ENCODE measurements at places on chromosomes 7 and 10.

- no peak for DNase-seq
Observed at GRCh38 chr7:36777062-36777461, 52.8 kb upstream of the AOAH start.

DNA sequence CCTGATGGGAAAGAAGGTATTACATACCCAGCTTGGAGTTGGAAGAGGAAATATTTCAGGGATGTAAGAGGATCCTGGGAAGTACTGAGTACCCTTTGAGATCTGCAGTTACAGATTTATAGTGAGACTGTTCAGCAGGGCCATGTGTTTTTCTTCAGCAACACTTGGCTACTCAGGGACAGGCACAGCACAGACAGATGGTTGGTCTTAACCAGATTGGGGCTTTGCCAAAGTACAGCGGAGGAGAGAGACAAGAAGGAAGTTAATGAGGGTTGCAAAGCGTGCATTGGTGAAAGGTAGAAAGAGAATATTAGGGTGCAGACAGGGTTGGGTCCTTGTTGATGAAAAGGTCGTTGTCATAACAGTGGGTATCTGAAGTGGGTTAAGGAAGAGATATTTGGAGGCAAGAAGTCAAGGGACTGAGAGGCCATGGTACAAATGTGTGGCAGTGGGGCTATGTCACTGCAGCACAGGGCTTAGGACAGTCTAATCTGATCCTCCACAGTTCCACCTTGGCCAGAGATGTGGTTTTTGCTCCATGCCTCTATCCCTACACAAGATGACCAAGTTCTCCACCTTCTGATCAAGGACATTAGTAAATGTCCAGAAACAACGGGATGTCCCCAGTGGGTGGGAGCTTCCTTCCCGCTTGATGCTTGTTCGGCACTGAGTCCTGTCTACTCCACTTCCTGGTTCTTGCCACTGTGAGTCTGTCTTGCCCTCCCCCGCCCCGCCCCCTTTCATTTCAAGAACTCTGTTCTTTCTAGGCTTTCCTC lies 18.9 kb upstream of the DNAJC1 start:
- DNase-seq: no peak

GRCh38 chr10:123869020-123869414 lies 22.6 kb downstream of the CPXM2 start:
- DNase-seq: no peak

DNA sequence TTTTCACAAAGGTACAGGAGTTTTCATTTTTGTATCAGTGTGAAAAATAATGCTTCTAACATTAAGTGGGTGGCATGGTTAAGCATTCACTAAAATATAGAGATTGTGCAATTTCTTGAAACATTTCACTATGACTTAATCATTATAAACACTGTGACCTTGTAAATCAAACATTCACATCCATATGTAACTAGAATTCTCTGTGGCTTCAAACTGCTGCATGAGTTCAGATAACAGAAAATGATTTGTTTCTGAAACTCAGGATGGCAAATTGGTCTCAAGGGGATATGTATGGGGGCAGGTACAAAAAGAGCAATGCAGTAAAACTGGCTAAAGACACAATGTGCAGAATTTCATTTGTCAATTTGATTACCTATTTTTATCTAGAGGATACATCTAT lies 3.8 kb downstream of the FAM133B start:
- DNase-seq: no peak

- no peak for DNase-seq
Observed at GRCh38 chr10:75071756-75072155, 39.7 kb upstream of the SAMD8 start.
